ENCODE measurements at places on chromosomes 2 and 18.

- DNase-seq = no peak
Measured at GRCh38 chr18:7632152-7633098, 65.3 kb downstream of the PTPRM start.

- DNase-seq = no peak
Measured at GRCh38 chr18:68445136-68445535, 269.8 kb downstream of the TMX3 start.

GRCh38 chr2:110645616-110646015, 32.2 kb downstream of the BUB1 start:
- no peak for DNase-seq

DNA sequence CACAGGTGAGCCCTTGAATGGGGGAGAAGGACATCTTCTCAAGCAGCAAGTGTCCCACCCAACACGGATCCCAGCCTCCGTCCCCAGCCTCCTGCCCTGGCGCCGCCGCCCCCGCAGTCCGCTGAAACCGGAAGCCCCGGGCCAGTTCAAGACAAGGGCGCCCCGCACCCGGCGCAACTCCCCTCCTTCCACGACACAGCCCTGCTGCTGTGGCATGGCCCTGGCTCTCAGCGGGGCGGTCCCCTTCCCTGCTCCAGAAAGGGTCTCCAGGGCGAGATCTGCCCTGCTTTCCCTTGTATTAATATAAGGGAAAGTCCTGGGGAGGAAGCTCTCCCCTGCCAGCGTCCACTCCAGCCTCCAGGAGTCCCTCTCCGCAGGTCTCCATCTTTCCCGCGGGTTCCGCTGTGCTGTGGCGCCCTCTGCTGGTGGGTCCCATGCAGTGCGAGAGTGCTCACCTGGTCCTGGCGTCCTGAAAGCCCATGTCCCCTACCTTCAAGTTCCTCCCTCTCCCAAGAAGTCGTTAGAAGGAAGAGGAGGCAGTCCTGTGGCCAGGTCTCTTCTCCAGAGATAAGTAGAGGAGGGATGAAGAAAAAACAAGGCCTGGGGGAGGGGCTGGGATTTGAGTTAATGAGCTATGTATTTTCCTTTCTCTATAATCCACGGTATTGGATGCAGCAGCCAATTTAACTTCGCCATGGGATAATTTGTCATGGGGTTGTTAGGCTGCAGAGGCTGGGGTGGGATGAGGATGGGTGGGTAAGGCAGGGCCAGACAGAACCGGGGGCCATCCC, 176.0 kb downstream of the SMAD2 start:
- peak; percentile 86 for DNase-seq

DNA sequence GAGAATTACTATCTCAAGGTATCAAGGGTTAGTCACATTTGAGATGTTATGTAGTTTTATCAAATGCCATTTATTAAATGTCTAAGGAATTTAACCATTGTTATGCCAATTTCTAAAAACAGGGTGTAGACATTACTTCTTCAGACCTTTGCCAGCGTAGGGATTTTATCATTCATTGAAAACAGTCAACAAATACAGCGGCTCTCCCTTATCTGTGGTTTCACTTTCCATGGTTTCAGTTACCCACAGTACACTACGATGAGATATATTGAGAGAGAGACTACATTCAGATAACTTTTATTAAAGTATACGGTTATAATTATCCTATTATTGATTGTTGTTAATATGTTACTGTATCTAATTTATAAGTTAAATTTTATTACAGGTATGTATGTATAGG, 234.7 kb downstream of the TMX3 start:
- DNase-seq = no peak

DNA sequence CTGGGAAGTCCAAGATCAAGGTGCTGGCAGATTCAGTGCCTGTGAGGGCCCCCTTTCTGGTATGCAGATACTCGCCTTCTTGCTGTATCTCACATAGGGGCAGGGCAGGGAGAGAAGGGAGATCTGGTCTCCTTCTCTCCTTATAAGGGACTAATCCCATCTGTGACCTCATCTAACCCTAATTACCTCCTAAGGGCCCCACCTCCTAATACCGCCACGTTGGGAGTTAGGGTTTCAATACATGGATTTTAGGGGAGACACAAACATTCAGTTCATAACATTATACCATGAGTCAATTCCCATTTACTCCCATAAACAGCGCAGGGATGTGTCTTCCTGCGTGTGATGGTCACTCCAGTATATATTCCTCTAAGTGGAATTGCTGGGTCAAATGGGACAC, 73.8 kb upstream of the TXNDC2 start:
- DNase-seq = no peak

GRCh38 chr2:130754811-130755210, 529 bp upstream of the AMER3 start:
- no peak for DNase-seq

DNA sequence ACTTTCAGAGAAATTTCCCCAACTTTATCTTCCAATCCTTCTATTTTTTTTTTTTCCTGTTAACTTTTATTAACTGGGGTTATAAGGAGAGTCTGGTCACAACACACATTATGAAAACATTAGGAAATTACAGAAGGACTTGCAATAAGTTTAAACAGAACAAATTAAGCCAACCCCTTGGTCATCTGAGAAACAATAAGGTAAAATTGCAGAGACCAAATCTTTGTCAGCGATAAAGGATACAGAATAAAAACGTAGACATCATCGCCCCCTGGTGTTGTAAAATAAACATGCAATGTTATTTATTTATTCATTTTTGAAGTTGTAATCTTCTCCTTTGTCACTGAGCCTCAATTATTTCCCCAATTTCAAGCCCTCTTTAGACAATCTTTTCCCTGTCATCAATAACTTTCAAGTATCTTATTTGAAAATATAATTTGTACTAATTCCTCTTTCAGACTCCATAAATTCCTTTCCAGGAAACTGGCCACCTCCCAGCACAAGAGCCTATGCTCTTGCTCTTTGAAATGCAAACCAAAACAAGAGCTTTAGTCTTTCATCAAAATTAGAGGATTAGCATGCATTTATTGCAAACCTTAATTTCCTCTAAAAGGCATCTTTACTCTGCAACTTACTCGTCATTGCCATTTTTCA, 19.5 kb downstream of the G6PC2 start:
- DNase-seq = no peak

GRCh38 chr2:119245076-119245840, 21.6 kb downstream of the STEAP3 start:
- DNase-seq = no peak

DNA sequence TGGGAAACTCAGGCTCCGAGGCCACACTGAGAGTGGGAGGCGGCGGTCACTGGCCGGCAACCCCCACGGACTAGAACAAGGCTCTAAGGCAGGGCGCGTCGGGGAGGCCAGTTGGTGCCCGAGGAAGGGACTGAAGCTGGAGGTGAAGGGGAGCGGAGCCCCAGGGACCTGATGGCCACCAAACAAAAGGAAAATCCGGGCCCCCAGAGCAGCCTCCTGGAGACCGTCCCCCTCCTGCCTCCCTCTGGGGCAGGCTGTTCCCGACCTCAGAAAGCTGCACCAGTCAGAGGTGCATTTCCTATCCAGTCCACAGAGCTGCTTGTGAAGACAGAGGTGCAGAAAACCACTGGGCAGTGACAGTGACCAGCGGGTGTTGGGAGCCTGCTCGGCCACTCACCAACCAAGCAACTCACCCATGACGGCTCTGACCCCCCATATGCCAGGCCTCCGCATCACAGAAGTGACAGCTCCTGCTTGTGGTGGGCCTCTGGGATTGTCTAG, 172.7 kb downstream of the TWIST2 start:
- DNase-seq = no peak

- no peak for DNase-seq
Measured at GRCh38 chr2:174788291-174788929, 24.1 kb upstream of the CHRNA1 start.

DNA sequence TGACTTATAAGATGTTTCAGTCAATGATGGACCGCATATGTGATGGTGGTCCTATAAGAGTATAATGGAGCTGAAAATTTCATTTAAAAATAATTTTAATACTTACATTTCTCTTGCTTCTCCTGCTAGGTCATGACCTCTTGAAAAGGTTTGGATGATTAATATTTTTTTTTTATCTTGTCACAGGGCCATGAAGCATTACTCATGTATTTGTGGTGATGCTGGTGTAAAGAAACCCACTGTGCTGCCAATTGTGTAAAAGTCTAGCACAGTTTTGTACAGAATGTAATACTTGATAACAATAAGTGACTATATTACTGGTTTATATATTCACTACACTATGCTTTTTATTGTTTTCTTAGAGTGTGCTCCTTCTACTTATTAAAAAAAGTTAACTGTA, 124.2 kb upstream of the CELF4 start:
- no peak for DNase-seq

DNA sequence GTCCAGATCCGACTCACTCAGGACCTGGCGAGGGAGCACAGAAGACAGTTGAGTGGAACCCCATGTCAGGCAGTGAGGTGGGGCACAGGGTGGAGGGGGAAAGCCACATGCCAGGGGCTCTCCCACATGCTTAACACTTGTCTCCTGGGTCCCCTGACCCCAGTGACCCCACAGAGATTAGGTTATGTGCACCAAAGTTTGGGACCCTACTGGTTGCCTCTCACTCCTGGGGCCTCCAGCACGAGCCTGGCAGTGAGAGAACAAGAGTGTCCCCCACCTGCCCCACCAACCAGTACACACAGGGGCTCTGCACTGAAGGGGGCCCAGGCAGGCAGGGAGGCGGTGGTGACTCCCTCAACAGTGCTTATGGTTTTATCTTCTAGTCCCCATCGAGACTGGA, 58.3 kb downstream of the CIB4 start:
- no peak for DNase-seq

GRCh38 chr2:30866974-30867373, 59.7 kb upstream of the CAPN13 start:
- no peak for DNase-seq

DNA sequence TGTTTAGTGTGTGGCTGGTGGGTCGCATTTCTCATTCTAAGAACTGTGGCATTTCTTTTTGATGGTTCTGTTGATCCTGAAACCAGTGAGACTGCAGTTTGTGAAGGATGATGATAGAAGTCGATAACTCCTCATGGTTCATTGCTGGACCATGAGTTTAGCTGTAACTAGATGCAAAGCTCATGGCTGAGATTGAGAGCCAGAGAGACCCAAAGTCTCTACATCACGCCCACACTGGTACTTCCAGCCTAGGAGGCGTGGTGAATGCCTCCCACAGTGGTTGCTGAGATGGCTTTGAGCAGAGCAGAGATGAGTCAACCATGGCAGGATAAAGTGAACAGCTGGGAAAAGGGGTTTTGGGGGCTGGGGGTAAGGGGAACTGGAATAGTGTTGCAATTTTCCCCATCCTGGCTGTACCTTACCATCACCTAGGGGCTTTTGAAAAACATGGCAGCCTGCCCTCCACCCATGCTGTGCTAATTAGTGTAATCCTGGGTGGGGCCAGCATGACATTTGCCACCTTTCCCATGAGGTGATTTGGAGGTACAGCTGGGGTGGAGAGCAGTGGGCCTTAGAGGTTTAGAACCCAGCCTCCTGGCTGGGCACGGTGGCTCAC, 24.1 kb downstream of the INPP4A start:
- DNase-seq = peak; percentile 76

- DNase-seq = no peak
Measured at GRCh38 chr2:12709207-12709522, 7.6 kb upstream of the TRIB2 start.

GRCh38 chr18:24170360-24170759, 31.5 kb downstream of the CABYR start:
- DNase-seq = no peak

GRCh38 chr18:57780706-57781347, 22.3 kb downstream of the ATP8B1 start:
- DNase-seq = no peak

DNA sequence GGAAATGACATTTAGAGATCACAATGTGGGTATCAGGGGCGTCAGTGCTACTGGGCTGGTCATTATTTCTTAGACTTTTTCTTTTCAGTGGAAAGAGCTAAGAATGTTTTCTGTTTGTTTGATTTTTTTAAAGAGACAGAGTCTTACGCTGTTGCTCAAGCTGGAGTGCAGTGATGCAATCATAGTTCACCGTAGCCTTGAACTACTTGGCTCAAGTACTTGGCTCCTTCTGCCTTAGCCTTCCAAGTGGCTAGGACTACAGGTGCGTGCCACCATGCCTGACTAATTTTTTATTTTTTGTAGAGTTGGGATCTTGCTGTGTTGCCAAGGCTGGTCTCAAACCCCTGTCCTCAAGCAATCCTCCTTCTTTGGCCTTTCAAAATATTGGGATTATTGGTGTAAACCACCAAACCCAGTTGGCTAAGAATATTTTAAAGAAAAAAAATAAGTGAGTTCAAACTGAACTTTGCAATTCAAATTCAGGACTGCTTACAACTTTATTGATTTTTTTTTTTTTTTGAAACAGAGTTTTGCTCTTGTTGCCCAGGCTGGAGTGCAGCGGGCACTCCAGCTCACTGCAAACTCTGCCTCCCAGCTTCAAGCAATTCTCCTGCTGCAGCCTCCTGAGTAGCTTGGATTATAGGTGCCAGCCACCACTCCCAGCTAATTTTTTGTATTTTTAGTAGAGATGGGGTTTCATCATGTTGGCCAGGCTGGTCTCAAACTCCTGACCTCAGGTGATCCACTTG, 154.2 kb downstream of the MIB1 start:
- DNase-seq = no peak

DNA sequence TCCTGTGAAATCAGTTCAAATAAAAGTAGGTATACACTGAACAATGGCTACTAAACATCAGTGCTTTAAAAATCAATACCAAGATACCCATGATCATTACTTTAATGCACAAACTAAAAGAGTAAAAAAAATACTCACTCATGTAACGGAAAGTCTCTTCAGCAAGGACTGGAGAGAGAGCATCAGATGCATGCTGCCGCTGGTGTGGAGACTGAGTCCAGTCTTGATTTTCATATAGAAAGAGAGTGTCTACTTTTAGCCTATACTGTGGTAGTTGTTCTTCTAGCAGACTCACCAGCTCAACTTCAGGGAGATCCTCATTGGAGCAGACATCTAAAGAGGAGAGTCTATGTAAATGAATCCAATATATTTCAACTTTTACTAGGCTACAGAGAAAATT, 44.0 kb downstream of the TRAK2 start:
- no peak for DNase-seq

DNA sequence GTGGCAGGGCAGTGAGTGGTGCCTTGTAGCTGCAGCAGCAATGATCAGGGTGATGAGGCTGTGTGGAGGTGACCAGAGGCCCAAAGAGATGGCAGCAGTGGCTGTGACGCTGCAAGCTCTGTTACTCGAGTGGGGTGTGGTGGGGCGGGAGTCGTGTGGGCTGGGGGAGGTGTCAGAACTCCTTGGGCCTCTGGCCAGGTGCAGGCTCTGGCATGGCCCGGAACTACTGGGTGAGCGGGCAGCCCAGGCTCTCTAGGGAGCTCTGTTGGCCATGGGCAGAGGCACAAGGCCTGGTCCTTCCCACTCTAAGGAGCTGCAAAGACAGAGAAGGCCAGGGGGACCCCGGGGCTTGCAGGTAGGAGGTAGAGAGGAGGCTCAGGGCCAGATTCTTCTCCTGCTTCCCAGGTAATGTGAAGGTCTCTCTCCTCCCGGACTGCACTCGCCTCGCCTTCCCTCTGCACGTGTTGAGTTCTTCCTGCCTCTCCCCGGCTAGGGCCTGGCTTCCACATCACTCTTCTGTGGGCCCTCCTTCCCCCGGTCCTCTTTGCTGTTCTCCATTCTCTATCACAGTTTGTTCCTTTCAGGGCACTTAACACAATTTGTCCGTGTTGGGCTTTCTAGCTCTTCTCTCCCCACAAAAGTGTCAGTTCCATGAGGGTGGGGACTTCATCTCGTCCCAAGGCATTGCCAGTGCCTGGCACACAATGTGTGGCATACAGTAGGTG, 114.8 kb downstream of the MCFD2 start:
- no peak for DNase-seq

GRCh38 chr2:86360776-86361175, 23.4 kb upstream of the REEP1 start:
- DNase-seq = no peak

Data from stimulated activated CD8-positive, alpha-beta memory T cell treated with anti-CD3 and anti-CD28 coated beads, Interleukin-4, amount 100 ng/mL, for 48 hours (primary cell).